ENCODE measurements at places on chromosomes 1 and 21.

DNA sequence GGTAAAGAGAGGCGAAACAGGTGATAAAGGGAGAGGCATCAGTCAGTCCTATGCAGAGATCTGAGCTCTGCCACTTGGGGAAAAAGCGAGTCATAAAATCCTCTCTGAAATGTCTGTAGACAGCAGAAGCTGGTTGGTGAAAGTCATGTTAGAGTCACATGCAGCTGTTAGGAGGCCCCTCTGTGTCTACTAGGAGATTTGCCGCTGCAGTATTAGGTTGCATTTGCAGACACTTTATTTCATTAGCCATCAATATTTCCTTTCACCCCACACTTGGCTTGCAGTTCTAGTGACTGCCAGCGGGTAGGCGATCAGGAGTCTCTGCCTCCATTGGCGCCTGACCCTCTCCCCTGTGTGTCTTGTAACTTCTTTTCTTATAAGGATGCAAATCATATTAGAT, 16.2 kb downstream of the ATP1A4 start:
- H3K4me1 ChIP-seq = peaks cover 22% of the 10 kb centered on the region
- no peak overlapping the region for H3K4me3 ChIP-seq
- no peaks in the 10 kb centered on the region for H3K36me3 ChIP-seq
- H3K27me3 ChIP-seq = no peaks in the 10 kb centered on the region
- peak; percentile 23 for DNase-seq
- H3K27ac ChIP-seq = no peak overlapping the region

- no peak overlapping the region for H3K4me3 ChIP-seq
- H3K27ac ChIP-seq = no peak overlapping the region
- H3K27me3 ChIP-seq = no peaks in the 10 kb centered on the region
- no peaks in the 10 kb centered on the region for H3K36me3 ChIP-seq
- DNase-seq = peak; percentile 37
- no peaks in the 10 kb centered on the region for H3K4me1 ChIP-seq
Measured at GRCh38 chr1:35369922-35370671, 101.6 kb downstream of the ZMYM4 start.

DNA sequence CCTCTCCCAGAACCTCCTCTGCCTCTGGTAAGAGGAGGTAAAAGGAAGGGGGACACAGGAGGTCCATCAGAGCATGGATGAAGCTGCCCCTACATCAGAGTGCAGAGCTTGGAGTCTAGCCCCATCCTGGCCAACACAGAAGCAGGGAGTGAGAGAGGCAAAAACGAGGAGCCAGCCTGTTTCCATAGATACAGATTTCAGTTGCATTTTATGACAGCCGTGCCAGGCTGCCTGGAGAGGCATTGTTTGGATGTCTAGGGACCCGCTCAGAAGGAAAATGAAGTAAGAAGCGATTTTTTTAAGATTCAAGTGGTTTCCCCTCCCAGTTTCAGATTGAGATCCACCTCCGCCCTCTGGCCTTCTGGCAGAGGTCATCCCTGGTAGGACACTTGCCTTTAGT, 11.5 kb upstream of the GJA8 start:
- DNase-seq = no peak
- no peaks in the 10 kb centered on the region for H3K4me1 ChIP-seq

GRCh38 chr1:25723250-25723880, 76.6 kb upstream of the SELENON start:
- no peak overlapping the region for H3K27ac ChIP-seq
- H3K27me3 ChIP-seq = no peaks in the 10 kb centered on the region
- H3K4me3 ChIP-seq = no peak overlapping the region
- no peaks in the 10 kb centered on the region for H3K36me3 ChIP-seq

DNA sequence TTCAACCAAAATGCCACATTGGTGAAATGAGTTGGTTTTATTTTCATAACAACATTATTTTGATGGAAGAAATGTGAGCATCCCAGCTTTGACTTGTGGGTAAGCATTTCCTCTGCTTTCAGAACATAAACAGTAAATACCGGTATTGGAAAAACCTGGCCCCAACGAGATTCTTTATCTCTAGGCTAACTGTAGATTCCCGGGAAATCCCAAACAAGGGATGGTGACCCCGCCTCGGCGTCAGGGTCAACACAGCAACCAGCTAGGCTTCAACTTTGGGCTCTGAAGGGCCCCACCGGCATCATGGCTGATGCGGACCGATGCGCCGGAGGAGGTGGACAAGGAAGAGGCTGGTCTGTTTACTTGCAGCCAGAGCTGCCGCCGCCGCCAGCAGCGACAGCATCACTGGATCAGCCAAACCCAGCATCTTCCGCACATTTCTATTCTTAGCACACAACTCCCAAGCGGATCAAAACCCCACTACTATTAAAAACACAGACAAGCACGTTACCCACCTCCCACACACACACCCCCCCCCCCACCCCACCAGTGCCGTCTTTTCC, 1.1 kb downstream of the AKT3 start:
- H3K4me1 ChIP-seq = no peaks in the 10 kb centered on the region
- DNase-seq = peak; percentile 85
- no peaks in the 10 kb centered on the region for H3K27me3 ChIP-seq
- no peaks in the 10 kb centered on the region for H3K36me3 ChIP-seq
- H3K27ac ChIP-seq = peak overlapping the region; percentile 69

DNA sequence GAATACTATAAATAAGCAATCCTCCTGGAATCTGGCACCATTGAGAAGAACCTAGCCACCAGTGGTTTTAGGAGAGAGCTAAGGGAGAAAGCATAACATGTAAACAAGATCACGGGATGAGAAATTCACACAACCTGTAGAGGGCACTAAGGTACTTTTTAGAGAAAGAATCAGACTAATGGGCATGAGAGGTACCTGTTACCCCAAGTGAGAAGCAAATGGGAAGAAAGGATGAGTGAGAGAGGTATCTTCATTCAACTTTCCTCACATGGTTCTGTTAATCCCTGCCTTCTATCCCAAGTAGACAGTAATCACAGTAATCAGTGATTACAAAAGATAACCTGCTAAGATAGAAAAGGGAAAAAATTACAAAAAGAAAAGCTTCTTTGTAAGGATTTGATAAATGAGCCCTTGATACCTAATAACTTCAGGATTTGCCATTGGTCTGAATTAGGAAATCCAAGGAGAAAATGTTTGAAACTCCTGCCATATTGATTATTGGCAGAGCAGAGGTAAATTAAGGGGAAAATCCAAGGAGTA, 251.1 kb upstream of the ADGRL2 start:
- no peaks in the 10 kb centered on the region for H3K27me3 ChIP-seq
- no peak overlapping the region for H3K4me3 ChIP-seq
- no peak overlapping the region for H3K27ac ChIP-seq
- no peaks in the 10 kb centered on the region for H3K36me3 ChIP-seq
- peak; percentile 89 for DNase-seq

DNA sequence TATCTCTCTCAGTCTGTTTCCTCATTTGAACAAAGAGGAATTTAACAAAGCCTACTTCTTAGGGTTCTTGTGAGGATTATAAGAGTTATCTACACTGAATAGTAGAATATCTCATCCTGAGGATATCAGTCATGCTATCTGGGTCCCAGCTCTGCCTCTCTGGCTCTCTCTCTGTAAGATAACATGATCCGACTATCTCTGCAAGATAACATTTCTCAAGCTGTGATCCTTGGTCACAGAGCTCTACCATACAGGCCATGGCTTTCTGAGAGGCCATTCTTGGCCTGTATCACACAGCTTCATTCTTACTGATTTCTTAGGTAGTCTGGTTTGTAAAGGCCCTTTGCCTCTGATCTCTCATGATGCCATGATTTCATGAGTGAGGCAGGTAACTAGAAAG, 71.0 kb upstream of the TRABD2B start:
- H3K27me3 ChIP-seq = no peaks in the 10 kb centered on the region
- peak; percentile 96 for DNase-seq
- H3K27ac ChIP-seq = peak overlapping the region; percentile 32
- no peak overlapping the region for H3K4me3 ChIP-seq

DNA sequence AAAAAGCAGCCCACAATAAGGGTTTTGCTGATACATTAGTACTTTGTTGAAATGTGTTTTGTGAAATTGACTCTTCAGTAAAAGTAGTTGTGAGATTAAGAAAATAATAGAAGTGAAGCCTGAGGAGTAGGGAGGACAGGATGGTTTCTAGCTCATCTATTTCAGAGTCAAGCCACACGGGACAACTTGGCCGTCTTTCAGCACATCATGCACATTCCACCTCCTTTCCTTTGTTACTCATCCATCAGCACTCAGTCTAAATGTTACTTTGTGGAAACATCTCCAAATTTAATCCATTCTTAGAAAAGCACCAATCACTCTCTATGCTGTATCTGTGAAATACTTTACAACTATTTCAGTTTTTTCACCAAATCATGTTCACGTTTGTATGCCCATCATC, 223.3 kb downstream of the FGGY start:
- no peak overlapping the region for H3K27ac ChIP-seq
- no peaks in the 10 kb centered on the region for H3K27me3 ChIP-seq
- no peak for DNase-seq
- no peaks in the 10 kb centered on the region for H3K36me3 ChIP-seq
- no peaks in the 10 kb centered on the region for H3K4me1 ChIP-seq

DNA sequence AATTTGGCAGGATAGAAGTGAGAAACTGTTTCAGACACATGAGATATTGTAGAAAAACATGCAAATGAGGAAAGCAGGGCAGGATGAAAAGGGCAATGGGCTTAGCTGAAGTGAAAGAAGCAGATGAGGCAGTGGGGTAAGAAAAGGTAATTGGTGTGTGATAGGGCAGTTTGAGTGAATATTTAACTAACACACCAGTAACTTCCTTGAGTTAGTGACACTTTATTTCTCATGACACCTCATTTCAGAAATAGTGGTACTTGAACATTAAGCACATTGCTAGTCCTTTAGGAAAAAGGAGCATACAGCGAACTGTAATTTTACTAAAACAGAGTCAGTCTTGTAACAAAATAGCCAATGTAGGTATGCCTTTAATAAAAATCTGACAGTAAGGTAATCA, 415.0 kb downstream of the DPYD start:
- no peak overlapping the region for H3K27ac ChIP-seq
- DNase-seq = no peak
- peaks cover under 1% of the 10 kb centered on the region for H3K4me1 ChIP-seq
- H3K36me3 ChIP-seq = no peaks in the 10 kb centered on the region
- H3K4me3 ChIP-seq = no peak overlapping the region

- no peaks in the 10 kb centered on the region for H3K36me3 ChIP-seq
- H3K27ac ChIP-seq = no peak overlapping the region
- H3K27me3 ChIP-seq = no peaks in the 10 kb centered on the region
- H3K4me3 ChIP-seq = no peak overlapping the region
- H3K4me1 ChIP-seq = peaks cover 13% of the 10 kb centered on the region
Measured at GRCh38 chr1:89941110-89941766, 53.7 kb upstream of the ZNF326 start.

- H3K4me1 ChIP-seq = peaks cover 5% of the 10 kb centered on the region
- no peak for DNase-seq
- no peak overlapping the region for H3K4me3 ChIP-seq
- no peaks in the 10 kb centered on the region for H3K27me3 ChIP-seq
Measured at GRCh38 chr1:7555391-7556185, 215.5 kb upstream of the VAMP3 start.

DNA sequence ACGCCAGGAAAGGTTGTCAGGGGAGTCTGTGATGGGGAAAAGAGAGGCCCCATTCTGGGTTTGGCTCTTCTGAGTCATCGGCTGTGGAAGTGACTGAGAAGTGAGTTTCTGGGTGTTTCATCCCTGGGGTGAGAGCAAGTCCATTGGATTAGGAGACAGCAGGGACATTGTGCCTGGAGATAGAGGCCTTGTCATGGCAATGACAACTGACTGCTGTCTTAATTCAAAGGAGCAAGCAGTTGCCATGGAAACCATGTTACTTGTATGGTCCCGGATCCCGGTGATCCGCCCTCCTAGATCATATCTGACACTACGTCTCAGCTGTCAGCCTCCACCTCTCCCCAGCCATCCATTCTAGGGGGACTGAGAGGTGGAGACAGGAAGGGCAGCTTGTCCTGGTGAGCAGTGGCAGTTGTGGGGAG, 34.4 kb downstream of the KIAA0040 start:
- H3K4me3 ChIP-seq = no peak overlapping the region
- H3K36me3 ChIP-seq = no peaks in the 10 kb centered on the region
- no peak overlapping the region for H3K27ac ChIP-seq
- no peaks in the 10 kb centered on the region for H3K4me1 ChIP-seq
- peak; percentile 23 for DNase-seq

DNA sequence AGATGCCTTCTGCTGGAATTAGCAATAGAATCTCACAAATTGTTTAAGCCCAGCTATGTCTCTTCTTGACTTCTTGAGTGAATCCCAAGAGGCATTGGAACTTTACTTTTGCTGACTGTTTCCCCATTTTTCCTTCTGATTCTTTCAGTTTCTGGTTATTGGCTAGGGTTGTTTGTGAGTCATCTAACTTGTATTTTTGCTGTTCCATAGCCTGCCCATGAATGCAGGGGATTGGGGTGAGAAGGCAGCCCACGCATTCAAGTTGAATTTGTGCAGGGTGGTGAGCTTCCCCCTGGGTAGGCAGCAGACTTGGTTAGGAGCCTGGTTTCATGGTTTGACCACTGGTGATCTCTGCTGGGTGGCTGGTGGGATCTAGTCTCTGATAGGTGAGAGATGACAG, 10.4 kb upstream of the KLF17 start:
- no peaks in the 10 kb centered on the region for H3K36me3 ChIP-seq
- H3K27me3 ChIP-seq = no peaks in the 10 kb centered on the region
- H3K4me1 ChIP-seq = no peaks in the 10 kb centered on the region
- no peak overlapping the region for H3K27ac ChIP-seq

- no peaks in the 10 kb centered on the region for H3K27me3 ChIP-seq
- DNase-seq = peak; percentile 41
- no peaks in the 10 kb centered on the region for H3K36me3 ChIP-seq
Measured at GRCh38 chr21:45192332-45192731, 95.4 kb downstream of the POFUT2 start.

DNA sequence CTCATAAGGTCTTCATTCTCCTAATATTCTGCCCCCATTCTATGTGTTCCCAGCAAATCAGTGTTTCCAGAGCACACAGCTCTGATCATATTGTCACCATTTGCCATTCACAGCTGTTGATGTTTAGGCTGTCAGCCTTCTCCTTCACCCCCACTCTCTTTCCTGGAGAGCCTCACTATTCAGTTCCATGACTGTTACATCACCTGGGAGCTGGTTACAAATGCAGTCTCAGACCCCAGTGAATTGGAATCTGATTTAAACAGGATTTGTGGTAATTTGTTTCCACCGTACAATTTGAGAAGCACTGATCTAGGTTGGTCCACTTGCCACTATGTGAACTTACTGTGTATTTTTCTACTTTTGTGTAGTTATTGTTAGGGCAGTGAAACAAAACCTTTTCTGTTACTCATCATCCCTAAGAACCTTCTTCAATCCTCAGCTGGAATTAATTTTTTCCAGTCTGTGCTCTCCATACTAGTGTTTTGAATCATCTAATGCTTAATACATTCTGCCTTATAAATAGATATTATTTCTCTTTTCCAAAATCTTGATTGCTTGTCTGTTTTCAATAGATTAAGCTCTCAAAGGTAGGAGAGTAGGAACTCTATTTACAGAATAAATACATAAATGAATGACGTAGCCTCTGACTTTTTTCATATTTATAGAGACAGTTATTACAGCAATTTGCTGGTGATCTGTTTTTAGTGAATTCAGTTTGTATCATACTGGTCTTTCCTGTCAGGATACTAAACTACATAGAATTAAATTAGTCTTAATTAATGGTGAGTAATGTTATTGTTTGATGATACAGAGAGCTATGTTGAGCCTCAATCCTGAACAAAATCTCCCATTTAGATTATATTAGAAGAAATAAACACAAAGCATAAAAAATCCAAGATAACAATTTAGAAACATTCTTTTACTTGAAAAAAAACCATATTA, 8.1 kb downstream of the SNX7 start:
- no peaks in the 10 kb centered on the region for H3K4me1 ChIP-seq
- H3K4me3 ChIP-seq = no peak overlapping the region
- H3K36me3 ChIP-seq = no peaks in the 10 kb centered on the region
- no peaks in the 10 kb centered on the region for H3K27me3 ChIP-seq
- H3K27ac ChIP-seq = no peak overlapping the region
- DNase-seq = no peak

GRCh38 chr1:245016700-245017099, 138.1 kb upstream of the KIF26B start:
- peaks cover 7% of the 10 kb centered on the region for H3K4me1 ChIP-seq
- no peak for DNase-seq
- H3K36me3 ChIP-seq = no peaks in the 10 kb centered on the region

Measured in mesendoderm (in vitro differentiated cells).